ENCODE measurements at places on chromosomes 7 and 10.

GRCh38 chr10:90947030-90947960, 26.4 kb upstream of the ANKRD1 start:
- DNase-seq: no peak

GRCh38 chr10:54962134-54962900, 161.3 kb upstream of the PCDH15 start:
- DNase-seq: no peak

DNA sequence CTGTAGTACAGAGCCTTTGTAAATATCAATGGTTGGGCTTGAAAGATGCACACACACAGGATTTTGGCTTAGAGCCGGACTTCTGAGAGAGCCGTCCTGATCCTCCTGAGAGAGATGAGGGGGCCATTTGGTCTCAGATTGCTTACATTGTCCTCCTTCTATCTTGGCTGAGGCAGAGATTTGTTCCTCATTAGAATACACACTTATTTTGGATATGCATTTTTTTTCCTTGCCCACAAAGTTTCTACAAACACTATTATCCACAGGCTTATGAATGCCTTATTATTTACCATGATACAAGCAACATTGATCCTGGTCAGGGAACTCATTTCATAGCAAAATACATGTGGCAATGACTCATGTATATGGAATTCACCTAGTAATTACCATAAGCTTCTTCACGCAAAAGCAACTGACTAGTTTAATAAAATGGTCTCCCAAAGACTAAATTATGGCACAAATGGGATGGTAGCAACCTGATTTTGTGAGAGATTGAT, 175.3 kb downstream of the MDFIC start:
- peak; percentile 80 for DNase-seq

DNA sequence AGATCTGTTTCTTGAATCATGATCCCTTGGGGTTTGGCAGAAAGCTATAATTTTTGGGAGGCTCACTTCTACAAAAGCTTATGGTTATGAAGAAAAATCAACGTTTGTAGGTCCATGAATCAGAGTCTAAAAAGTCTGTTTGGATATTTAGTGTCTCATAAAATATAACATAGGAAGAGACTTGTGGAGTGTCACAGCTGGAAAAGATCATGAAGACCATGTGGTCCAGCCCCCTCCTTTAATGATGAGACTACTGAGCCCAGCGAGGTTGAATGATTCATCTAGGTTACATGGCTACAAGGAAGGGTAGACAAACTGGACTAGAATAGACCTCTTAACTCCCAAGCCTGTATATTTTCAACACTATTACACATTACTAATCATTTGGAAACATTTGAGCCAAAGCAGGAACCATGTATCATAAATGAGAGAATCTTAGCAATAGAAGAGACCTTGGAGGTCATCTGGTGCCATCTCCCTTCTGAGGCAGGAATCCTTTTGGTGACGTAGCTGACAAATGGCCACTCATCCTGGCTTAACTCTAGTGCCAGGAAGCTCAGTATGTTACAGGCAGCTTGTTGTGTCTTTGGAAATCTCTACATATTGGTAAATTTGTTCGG, 152.5 kb downstream of the CREB5 start:
- DNase-seq: no peak

- no peak for DNase-seq
Measured at GRCh38 chr7:141544831-141545230, 6.4 kb upstream of the AGK start.

Measured in HCEC 1CT (cell line).